ENCODE measurements at places on chromosomes 1 and 21.

GRCh38 chr1:163450986-163451385, 129.2 kb downstream of the NUF2 start:
- no peak for DNase-seq

DNA sequence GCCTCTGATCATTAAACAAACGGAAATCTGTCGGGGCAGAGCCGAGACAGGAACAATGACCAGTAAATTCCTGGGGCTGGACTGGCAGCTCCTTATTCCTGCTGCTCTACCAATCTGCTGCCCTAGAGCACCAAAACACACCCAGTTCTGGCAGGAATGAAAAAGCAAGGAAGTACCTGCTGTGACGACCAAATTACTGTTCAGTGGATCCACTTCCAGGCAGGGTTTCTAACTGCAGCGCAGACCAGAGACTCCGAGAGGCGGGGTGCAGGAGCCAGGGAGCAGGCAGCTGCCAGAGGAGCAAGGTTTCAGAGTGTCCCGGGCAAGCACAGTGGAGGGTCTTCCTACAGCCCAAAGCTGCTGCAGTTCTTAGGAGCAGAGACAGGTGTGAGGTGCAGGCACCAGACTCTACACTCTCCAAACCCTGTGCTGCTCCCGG, 32.4 kb downstream of the KANK4 start:
- no peak for DNase-seq

GRCh38 chr1:5850503-5850902, 141.7 kb downstream of the NPHP4 start:
- no peak for DNase-seq

GRCh38 chr1:42952303-42953001, 6.2 kb downstream of the SLC2A1 start:
- peak; percentile 51 for DNase-seq

GRCh38 chr21:16978309-16978895, 534.4 kb upstream of the CXADR start:
- no peak for DNase-seq

- DNase-seq, result no peak
Observed at GRCh38 chr1:26184883-26185282, 5.5 kb upstream of the CATSPER4 start.

DNA sequence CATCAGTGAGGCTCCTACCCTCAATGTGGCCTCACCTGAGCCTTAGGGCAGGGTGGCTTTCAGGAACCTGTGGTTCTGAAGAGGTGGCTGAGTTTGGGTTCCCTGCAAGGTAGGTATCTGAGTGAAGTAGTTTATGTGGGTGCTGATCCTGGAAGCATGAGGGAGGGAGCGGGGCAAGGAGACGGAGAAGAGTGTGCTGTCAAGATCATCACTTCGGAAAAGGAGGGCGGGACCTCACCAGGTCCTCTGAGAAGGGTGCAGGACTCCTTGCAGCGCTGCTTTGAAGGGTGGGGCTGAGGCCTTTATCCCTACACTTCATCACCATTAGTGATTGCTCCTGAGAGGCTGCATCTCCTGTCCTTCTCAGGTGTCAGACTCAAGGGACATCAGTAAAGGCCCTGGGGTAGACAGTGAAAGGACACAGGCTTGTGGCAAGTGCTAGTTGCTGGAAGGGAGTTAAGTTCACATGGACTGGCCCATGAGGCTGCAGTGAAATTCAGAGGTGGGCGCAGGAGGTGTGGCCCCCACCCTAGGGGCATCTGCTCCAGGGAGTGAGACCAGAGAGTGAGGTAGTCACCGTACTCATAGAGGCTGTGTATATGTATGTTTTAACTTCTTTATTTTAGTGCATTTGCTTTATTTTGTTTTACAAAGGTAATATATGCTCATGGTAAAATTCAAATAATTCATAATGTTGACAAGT, 57.3 kb upstream of the GALNT2 start:
- DNase-seq, result no peak

- no peak for DNase-seq
Observed at GRCh38 chr1:45455162-45455561, 35.8 kb downstream of the TESK2 start.

- DNase-seq, result no peak
Observed at GRCh38 chr1:36168514-36168913, 12.6 kb downstream of the MAP7D1 start.

DNA sequence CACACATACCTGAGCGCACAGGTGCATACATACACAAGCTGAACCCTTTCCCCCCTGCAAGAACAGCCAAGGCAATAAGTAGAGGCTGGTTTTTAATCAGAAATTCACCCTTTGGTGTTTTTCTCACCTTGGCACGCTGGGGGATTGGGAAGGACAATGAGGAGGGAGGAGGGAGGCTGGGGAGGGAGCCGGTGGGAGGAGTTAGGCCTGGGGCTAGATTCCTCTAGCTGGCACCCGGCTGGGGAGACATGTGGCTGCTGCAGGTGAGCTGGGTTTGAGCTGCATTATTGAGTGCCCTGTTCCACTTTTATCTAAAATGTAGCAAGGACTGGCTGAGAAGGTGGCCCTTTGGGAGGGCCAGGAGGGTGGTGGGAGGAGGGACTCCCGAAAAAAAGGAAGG, 97.8 kb upstream of the CSF3R start:
- DNase-seq, result no peak

- DNase-seq, result peak; percentile 88
Observed at GRCh38 chr1:1441002-1441888, 5.8 kb downstream of the VWA1 start.

- no peak for DNase-seq
Observed at GRCh38 chr1:227736814-227737432, 1.7 kb downstream of the SNAP47 start.

DNA sequence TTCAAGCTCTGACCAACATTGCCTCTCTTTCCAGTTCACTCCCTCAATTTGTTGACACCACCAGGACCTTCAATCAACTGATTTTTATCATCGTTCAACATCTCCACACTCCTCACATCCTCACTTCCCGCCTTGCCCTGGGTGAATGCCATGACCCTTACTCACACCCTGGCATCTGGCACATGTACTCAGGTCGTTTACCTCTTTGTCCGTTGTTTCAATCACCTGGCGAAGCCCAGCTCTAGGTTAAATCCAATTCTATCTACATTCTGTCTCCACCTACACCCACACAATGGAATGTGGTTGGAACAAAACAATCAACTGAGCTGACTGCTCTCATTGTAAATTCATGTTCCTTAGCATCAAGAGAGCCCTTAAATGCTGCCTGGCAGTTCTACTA, 24.2 kb upstream of the TBX15 start:
- no peak for DNase-seq

- DNase-seq, result no peak
Observed at GRCh38 chr1:101408212-101409042, 171.6 kb downstream of the S1PR1 start.

GRCh38 chr1:11848373-11848700, 754 bp upstream of the NPPA start:
- DNase-seq, result no peak

DNA sequence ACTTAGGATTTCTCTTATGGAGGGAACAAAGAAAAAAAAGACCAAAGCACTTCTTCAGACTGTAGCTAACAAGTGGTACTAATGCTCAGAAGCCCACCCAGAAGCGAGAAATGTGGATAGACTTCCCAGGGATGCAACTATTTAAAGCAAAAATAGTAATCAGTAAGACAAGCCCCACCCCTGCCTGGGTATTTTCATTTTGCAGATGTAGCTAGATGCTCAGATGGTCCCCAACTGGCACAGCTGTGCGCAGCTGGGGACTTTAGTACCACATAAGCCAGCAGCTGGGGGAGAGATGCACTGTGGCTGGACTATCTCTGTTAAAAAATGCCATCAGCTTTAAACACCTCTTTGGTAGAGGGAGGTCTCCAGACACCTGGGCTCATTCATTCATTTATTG, 77.8 kb upstream of the SPAG17 start:
- no peak for DNase-seq

- DNase-seq, result no peak
Observed at GRCh38 chr21:27703791-27704190, 736.9 kb upstream of the ADAMTS5 start.

- no peak for DNase-seq
Observed at GRCh38 chr1:31238986-31239613, 587 bp downstream of the NKAIN1 start.

DNA sequence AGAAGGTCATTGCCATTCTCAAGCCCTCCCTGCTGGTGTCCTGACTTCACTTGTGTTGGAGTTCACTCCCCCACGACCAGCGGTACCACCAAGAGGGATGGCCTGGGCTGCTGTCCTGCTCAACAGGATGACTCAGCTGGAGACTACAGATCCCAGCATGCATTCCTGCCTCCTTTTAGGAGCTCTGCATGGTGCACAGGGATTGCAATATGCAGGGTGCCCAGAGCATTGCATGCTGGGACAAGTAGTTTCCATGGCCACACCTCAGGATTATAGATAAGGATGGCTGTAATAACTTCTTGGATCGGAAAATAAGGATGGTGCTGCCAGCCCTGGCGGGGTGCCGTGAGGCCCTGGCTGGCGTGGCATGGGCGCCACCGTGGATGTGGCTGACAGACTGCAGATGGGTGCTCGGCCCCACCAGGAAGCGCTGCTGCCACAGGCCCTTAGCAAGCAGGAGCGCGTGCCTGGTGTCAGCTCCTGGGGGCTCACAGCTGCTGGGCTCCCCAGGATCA, 150.0 kb downstream of the CASZ1 start:
- no peak for DNase-seq

GRCh38 chr1:15246960-15247614, at the start of gene FHAD1:
TSS of gene FHAD1 (plus strand) at chr1:15247223. CDS start at chr1:15251785, 4,562 bp downstream.
- peak; percentile 74 for DNase-seq

- DNase-seq, result no peak
Observed at GRCh38 chr1:154419620-154420571, 14.8 kb downstream of the IL6R start.

- no peak for DNase-seq
Observed at GRCh38 chr1:94104776-94105580, 16.0 kb downstream of the ABCA4 start.

- peak; percentile 93 for DNase-seq
Observed at GRCh38 chr1:229227298-229227919, 43.5 kb upstream of the RAB4A start.

- no peak for DNase-seq
Observed at GRCh38 chr1:39779821-39780220, 8.7 kb upstream of the OXCT2 start.

GRCh38 chr1:119286587-119287181, 81.9 kb upstream of the HAO2 start:
- DNase-seq, result peak; percentile 55

DNA sequence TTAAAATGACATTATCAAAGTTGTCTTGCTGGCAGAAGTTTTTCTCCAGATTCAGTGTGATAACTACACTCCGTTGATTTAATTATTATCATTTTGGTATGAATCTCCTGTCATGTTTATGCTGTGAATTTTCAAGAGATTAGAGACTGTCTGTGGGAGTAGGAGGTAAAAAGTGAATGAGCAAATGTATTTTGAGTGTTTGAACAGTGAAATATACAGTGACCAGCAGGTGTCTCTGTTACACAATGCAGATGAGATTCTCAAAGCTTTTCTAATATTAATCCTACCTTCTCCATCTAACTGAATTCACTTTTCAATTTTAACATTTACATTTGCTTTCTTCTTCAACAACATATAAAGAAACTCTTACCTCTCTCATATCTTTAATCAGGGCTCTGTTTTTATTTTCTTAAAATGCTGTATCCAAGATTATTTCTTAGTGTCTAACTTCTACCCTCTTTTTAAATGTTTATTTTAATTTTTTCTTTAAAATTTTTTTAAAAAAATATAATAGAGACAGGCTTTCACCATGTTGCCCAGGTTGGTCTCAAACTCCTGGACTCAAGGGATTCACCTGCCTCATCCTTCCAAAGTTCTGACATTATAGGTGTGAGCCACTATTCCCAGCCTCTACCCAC, 20.9 kb upstream of the HSPA13 start:
- DNase-seq, result no peak

DNA sequence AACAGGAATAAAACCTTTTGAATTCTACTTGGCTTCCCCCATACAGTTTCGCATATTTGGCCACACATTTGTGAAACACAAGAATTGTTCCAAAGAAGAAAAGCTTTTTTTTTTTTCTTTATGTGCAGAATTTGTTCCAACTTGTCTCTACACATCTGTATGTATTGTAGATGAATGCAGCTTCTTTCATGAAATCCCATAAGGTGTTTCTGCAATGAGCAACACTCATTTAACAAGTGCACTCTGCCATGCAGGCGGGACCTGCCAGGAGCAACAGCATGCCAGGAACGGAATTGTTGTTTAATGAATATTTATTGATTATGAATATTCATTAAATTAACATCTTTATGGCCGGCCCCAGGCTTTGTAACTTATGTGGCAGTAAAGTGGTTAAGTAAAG, 1075.0 kb downstream of the TTLL7 start:
- DNase-seq, result no peak

DNA sequence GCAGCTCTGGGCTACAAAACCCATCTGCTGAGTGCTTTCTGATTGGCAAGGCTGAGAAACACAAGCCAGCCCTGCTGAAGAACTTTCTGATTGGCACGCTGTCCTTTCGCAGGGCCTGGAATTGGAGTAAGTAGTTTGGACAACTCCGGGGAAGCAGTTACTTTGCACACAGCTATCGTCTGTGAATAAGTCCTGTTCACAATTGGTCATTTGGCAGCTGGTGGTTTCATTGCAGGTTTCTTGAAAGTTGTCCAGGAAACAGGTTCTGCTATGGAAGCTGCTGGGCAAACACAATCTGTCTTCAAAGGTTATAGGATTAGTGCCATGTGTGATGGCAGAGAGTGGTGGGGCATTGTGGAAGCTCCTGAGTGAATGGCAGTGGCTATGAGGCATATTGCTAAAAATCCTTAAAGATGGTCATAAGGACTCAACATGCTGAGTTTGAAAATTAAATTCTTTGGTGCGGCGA, at the start of gene KRTAP27-1:
Gene KRTAP27-1 (minus strand): TSS at position 419 of the 469 bp plus-strand sequence. CDS start 26 bp downstream, at position 393.
- no peak for DNase-seq

GRCh38 chr1:168136709-168137514, at the start of gene GPR161:
TSS of gene GPR161 (minus strand) at chr1:168136930. CDS start at chr1:168104850, 32,080 bp downstream.
- DNase-seq, result peak; percentile 61

- no peak for DNase-seq
Observed at GRCh38 chr1:80023358-80023757, 1016.8 kb upstream of the ADGRL4 start.

DNA sequence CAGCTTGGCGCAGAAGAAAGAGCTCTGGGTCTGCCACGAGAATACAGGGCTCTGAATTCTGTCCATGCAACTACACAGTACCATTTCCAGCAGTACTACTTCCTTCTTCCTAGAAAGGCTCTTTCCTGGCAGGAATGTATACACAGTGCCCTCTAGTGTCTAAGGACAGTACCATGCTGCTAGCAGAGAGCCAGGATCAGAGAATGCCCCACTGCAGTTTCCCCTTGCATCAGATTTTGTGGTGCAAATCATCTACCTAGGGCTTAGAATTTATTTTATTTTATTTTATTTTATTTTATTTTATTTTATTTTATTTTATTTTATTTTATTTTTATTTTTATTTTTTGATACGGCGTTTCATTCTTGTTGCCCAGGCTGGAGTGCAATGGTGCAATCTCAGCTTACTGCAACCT, 50.8 kb downstream of the PAX7 start:
- no peak for DNase-seq

DNA sequence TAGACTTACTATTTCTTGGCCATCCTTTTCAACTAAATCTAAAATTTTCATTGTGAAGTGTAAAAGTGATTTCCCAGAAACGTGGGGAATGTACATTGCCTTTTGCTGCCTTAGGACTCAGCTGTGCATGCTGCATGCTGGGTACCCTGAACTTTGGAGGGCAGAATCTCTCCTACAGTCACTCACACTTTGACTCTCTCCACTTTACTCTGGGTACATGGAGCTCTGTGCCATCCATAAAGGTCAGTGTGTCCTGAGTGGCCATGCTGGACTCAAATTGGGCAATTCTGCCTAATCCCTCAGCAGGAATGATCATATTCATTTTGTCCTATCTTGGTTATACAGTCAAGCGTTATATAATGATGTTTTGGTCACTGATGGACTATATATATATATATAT, 105.6 kb downstream of the NR5A2 start:
- no peak for DNase-seq

GRCh38 chr1:239436286-239436685, 49.9 kb downstream of the CHRM3 start:
- no peak for DNase-seq
